ENCODE measurements at places on chromosomes 12 and 14. TPM values are rescaled to one million over a fixed set of nuclear protein-coding genes. Genes with fewer than 3 reads are reported as not detected.

GRCh38 chr12:46005151-46005797 lies 14.9 kb upstream of the SCAF11 start:
- no peak for DNase-seq

LRIG3 gene
- polyA plus RNA-seq = 3.0 TPM

GRCh38 chr14:95200404-95200803 lies 43.1 kb upstream of the DICER1 start:
- DNase-seq = peak; percentile 70

TSHR gene
- polyA plus RNA-seq = 0.07 TPM

NFATC4 gene
- polyA plus RNA-seq = 25.8 TPM

CYP27B1 gene
- 0.18 TPM for polyA plus RNA-seq

NTN4 gene
- polyA plus RNA-seq = 62.9 TPM

All from right cardiac atrium (tissue), 5 donors.